Inflammatory macrophage (primary cell): ENCODE measurements at places on chromosomes 1 and 21.

- peak; percentile 68 for DNase-seq
These were observed 1.7 kb upstream of the IL6R start for GRCh38 chr1:154403261-154403943.

DNA sequence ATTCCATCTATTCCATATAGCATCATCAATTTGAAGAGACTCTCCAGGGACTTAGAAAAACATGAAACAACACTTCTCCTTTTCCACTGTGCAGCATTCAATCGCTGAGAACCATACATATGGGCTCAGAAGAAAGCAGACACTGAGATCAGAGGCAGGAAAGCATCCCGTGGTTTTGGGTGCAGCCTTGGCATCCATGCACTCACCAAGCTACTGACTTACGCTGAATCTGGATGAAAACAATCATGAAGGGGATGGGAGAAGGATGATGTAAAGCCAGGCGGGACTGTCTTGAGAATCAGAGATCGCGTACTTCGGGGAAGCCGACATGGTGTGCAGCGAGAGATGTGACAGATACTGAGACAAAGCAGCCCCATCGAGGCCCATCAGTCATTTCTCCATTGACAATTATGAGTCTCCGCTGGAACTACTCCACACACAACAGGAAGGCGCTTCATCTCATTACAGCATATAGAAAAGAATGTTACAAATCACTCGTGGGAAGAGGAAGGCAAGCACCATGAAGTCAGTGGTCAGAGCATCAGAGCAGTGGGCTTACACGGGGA is 2.3 kb upstream of the TIAM1 start:
- DNase-seq: no peak

DNA sequence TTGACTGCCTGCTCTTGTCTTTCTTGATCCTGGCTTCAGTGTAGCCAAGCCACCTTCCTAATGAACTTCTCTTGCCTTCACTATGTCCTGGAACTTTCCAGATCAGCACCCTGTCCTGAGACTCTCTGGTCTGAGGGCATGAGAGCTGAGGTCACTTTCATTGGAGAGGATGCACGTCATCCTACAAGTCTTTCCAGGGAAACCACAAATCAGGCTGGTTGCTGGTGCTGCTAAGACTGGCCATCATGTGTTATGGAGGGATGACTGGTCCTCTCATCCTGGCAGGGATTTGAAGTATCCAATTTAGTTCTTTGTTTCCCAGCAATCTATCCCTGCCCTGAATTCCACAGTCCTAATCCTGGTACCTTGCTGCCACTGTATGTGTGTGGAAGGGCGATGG is 228.6 kb downstream of the GPATCH2 start:
- DNase-seq: no peak

DNA sequence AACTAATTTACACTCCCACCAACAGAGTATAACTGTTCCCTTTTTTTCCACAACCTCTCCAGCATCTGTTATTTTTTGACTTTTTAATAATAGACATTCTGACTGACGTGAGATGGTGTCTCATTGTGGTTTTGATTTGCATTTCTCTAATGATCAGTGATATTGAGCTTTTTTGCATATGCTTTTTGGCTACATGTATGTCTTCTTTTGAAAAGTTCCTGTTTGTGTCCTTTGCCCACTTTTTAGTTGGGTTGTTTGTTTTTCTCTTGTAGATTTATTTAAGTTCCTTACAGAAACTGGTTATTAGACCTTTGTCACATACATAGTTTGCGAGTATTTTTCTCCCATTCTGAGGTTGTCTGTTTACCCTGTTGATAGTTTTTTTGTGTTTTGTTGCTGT is 375.2 kb downstream of the MATN1 start:
- no peak for DNase-seq

- no peak for DNase-seq
These were observed 1.5 kb upstream of the PALMD start for GRCh38 chr1:99644279-99645004.

GRCh38 chr21:38948377-38949069 is 142.8 kb downstream of the ETS2 start:
- no peak for DNase-seq
